ENCODE measurements at places on chromosomes 5 and 9. TPM values are rescaled to one million over a fixed set of nuclear protein-coding genes. Genes with fewer than 3 reads are reported as not detected.

The KDM3B gene
- total RNA-seq: 51.9 TPM

The MFAP3 gene
- total RNA-seq: 23.5 TPM

GRCh38 chr9:87475463-87475862 is 22.2 kb upstream of the DAPK1 start:
- no peak for DNase-seq
- H3K27me3 ChIP-seq: no peaks in the 10 kb centered on the region
- H3K4me3 ChIP-seq: no peak overlapping the region
- H3K27ac ChIP-seq: no peak overlapping the region
- H3K36me3 ChIP-seq: no peaks in the 10 kb centered on the region
- no peaks in the 10 kb centered on the region for H3K4me1 ChIP-seq

GRCh38 chr9:89993678-89994630 is 389.1 kb downstream of the GADD45G start:
- DNase-seq: no peak
- no peak overlapping the region for H3K27ac ChIP-seq
- no peak overlapping the region for H3K4me3 ChIP-seq
- no peaks in the 10 kb centered on the region for H3K36me3 ChIP-seq
- H3K4me1 ChIP-seq: peaks cover 4% of the 10 kb centered on the region

DNA sequence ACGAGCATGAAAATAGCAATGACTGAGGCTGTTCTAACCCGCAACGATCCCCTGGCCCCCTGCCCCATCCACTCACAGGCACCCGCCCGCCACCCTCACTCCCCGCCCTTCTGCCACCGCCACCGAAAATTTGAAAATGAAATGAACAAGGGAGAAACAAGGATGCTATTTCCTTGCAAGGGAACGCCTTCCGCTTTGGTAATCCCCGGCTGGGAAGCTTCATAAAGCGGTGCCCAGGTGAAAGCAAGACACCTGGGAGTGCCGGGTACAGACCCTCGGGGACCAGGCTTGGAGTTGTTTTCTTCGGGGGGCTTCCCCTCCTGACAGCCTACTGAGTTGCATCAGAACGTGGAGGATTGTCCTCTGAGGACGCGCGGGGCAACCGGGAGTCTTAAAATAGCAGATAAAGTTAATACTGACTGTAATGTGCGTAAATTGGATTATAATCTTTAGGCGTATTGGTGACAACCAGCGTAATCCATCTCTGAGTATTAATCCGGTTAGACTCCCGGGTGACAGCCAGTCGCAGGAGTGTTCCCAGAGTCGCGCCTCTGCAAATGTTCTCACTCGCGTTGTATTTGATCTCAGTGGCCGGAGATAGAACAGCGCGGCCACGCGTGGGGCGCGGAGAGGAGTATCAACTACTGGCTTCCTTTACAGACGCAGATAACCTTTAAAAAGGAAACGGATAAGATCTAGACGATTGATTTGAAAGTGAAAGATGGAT is 885 bp upstream of the MLLT3 start:
- DNase-seq: peak; percentile 75
- peak overlapping the region; percentile 91 for H3K4me3 ChIP-seq
- peaks cover 28% of the 10 kb centered on the region for H3K36me3 ChIP-seq
- H3K27me3 ChIP-seq: no peaks in the 10 kb centered on the region
- H3K4me1 ChIP-seq: peaks cover 37% of the 10 kb centered on the region

DNA sequence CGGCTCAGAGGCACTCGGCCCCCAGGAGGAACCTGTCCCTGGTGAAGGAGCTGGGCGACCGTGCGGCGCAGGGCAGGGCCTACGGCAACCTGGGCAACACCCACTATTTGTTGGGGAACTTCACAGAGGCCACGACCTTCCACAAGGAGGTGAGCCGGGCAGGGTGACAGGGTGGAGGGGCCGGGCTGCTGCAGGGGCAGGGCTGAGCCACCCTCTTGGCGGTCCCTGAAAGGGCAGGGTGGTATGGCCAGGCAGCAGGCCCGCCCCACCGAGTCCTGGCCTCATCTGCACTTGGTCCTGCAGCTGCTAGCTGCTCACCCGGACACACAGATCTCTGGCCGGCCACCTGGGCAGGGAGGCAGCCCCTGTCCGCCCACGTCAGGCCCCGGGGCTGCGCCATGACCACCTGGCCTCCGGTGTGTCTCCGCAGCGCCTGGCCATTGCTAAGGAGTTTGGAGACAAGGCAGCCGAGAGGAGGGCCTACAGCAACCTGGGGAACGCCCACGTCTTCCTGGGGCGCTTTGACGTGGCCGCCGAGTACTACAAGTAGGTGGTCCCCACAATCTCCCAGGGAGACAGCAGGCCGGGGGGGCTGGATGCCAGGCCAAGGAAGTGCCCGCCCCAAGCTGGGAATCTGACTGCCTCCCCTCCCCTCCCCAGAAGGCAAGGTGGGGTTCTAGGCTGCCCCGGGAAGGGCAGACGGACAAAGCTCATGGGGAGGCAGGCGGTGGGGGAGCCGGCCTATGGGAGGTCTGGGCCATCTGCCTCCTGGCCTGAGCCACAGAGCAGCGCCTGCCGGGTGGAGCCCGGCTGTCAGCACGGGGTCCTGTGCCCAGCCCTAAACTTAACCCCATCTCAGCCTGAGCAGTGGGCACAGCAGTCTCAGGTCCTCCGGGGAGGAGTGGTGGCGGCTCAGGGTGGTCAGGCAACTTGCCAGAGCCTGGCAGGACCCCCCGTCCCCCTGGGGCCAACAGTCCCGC is 10.4 kb downstream of the GPSM1 start:
- H3K4me3 ChIP-seq: no peak overlapping the region
- H3K4me1 ChIP-seq: no peaks in the 10 kb centered on the region
- no peaks in the 10 kb centered on the region for H3K27me3 ChIP-seq

- H3K4me3 ChIP-seq: no peak overlapping the region
- no peak for DNase-seq
- no peak overlapping the region for H3K27ac ChIP-seq
- no peaks in the 10 kb centered on the region for H3K4me1 ChIP-seq
Measured at GRCh38 chr5:1187950-1188334, 13.5 kb upstream of the SLC6A19 start.

DNA sequence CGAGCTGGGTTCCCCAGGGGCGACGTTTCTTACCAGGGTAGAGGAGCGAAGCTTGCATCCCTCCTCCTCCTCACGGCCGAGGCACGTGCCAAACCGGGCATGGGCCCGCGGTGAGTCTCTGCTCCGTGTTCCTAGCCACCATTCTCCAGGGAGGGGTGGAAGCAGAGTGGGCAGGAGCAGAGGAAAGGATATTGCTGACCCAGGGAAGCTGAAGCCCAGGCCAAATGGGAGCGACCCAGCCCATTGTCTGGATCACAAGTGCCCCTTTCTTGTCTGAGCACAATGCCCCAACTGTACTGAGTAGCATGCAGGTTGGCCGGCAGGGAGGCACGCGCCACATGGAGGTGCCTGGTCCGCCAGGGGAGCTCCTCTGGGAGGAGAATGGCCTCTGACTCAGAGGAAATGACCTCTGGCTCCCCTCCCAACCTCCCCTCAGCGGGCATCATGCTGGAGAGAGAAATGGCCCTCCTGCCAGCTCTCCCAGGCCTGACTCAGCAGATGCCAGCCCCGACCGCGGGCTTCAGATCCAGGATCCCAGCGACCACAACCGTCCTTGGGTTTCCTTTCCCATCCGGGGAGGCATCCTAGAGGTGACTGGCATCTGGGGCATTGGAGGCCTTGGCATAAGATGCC is 1.1 kb downstream of the PRR7 start:
- H3K27ac ChIP-seq: no peak overlapping the region
- H3K27me3 ChIP-seq: peaks cover 16% of the 10 kb centered on the region
- H3K36me3 ChIP-seq: peaks cover 4% of the 10 kb centered on the region
- H3K4me3 ChIP-seq: peak overlapping the region; percentile 61
- peaks cover 49% of the 10 kb centered on the region for H3K4me1 ChIP-seq

GRCh38 chr5:82167372-82167935 is 110.7 kb downstream of the RPS23 start:
- H3K4me1 ChIP-seq: no peaks in the 10 kb centered on the region
- no peaks in the 10 kb centered on the region for H3K27me3 ChIP-seq
- H3K36me3 ChIP-seq: no peaks in the 10 kb centered on the region
- no peak for DNase-seq
- no peak overlapping the region for H3K4me3 ChIP-seq
- H3K27ac ChIP-seq: no peak overlapping the region

GRCh38 chr5:93342563-93343061 is 238.4 kb downstream of the NR2F1-AS1 start:
- H3K27me3 ChIP-seq: no peaks in the 10 kb centered on the region
- no peak overlapping the region for H3K4me3 ChIP-seq
- H3K4me1 ChIP-seq: no peaks in the 10 kb centered on the region
- no peaks in the 10 kb centered on the region for H3K36me3 ChIP-seq

DNA sequence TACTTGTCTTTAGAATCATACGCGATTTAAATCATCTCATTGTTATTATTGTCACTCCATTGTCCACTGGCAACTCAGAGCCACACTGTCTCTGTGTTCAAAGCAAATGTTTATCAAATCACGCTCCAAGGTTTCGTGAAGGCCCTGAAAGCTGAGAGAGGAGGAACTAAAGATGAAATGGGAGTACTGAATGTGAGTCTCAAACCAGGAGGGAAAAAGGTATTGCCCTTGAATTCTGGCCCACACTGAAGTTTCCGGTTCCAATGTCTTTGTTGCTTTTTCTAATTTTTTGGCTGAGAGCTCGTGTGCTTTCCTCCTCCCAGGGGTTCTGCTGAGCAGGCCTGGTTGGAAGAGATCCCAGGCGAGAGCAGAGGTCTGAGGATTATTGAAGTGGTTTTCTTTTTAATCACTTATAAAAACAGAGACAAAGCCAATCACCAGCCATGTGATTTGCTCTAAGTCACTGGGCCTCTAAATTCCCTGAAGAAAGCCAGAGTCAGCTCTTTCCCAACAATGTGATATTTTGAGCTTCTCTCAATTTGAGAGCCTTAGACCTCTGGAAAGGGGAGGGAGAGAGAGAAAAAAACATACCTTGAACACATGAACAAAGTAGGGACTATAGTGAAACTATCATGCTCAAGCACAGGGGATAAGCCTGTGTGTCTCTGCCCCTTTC is 420.8 kb upstream of the GRAMD2B start:
- H3K4me3 ChIP-seq: no peak overlapping the region
- no peak overlapping the region for H3K27ac ChIP-seq
- DNase-seq: no peak
- no peaks in the 10 kb centered on the region for H3K27me3 ChIP-seq
- H3K4me1 ChIP-seq: no peaks in the 10 kb centered on the region

DNA sequence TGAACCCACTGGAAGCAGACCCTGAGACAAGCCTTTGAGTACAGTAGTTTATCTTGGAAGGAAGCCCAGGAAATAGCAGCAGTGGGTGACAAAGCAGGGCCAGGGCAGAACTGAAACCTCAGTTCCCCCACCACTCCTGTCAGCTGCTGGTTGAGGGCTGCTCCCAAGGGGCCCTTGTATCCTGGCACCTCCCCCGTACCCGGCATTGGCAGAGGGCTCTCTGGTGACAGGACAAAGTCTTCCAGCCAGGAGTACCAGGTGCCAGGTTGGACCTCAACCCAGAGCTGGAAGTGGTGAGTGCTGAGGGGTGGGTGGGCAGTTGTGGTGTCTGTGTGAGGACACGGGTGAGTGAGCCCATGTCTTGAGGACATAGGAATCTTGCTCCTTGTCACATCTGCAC is 123.3 kb downstream of the PHF2 start:
- H3K27me3 ChIP-seq: peaks cover 4% of the 10 kb centered on the region
- H3K36me3 ChIP-seq: no peaks in the 10 kb centered on the region
- H3K4me3 ChIP-seq: no peak overlapping the region
- H3K4me1 ChIP-seq: no peaks in the 10 kb centered on the region

- H3K27ac ChIP-seq: no peak overlapping the region
- no peak overlapping the region for H3K4me3 ChIP-seq
- peaks cover 26% of the 10 kb centered on the region for H3K27me3 ChIP-seq
Measured at GRCh38 chr9:4228606-4229005, 71.3 kb downstream of the GLIS3 start.

DNA sequence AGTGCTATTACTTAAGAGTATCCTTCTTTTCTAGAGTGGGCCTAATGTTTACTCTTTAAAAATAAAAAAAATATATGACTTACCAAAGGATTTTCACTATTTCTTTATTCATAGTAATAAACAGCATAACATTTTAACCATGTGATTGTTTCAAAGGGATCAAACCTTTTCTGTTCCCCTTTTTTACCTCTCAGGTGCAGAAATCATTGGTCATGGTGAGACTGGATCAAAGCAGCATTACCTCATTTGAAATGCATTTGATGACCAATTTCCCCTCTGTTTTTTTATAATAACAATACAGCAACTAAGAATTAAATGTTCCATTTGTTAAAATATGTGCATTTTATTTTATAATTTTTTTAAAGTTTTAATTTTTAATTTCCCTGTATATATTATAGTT is 598.0 kb upstream of the RGMB start:
- H3K36me3 ChIP-seq: no peaks in the 10 kb centered on the region
- H3K27me3 ChIP-seq: no peaks in the 10 kb centered on the region

The PSAT1 gene
- total RNA-seq: 125 TPM

DNA sequence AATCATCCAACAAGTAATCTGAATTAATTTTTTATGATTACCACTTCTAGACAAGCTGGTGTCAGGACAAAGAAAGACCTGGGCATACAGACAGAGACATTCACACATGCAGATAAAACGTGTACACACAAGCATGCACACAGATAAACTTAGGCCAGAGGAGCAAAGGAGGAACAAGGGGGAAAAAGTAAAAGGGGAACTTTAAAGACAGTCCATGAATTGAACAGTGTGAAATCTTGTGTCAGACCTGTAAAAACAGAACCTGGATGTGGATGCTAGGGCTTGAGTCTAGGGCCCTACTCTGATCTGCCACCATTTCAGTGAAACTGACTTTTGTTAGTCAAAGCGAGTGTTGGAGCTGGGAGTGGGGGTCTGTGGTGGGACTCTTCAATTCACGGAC is 11.2 kb upstream of the ZSWIM6 start:
- no peaks in the 10 kb centered on the region for H3K36me3 ChIP-seq
- H3K27ac ChIP-seq: no peak overlapping the region
- H3K4me3 ChIP-seq: no peak overlapping the region
- DNase-seq: no peak

GRCh38 chr5:134124289-134125038 is 10.0 kb downstream of the TCF7 start:
- peaks cover 73% of the 10 kb centered on the region for H3K4me1 ChIP-seq
- H3K27me3 ChIP-seq: peaks cover 47% of the 10 kb centered on the region
- DNase-seq: no peak

DNA sequence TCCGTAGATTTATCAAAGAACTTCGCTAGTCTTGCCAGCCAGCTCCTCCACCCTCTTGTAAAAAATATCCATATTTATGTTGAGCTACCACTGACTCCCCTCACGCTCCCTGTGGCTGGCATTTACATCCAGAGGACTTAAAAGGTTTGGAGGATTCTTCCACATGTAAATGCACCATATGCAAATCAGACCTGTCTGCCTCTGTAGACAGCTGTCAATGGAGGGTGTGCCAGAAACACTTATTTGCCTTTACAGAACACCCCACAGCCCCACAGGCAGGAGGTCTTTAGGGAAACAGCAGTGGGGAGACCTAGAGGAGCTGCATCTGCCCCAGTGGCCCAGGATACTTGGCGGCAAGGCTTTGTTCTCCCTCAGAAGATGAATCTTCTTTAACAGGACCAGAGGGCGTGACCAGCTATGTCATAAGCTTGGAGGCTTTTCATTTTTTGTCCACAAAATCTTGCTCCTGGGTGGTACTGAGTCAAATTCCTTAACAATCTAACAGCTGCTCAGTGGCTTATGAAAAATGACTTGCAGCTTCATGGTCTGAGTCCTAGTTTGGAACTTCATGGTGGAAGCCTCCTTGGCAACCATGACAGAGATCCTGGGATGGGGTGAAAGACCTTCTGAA is 535.8 kb downstream of the EBF1 start:
- H3K4me1 ChIP-seq: peaks cover 2% of the 10 kb centered on the region
- H3K36me3 ChIP-seq: no peaks in the 10 kb centered on the region
- no peaks in the 10 kb centered on the region for H3K27me3 ChIP-seq

The OTP gene
- not detected for total RNA-seq

Data from activated CD4-positive, alpha-beta memory T cell treated with anti-CD3 and anti-CD28 coated beads, Interleukin-2, amount 10 ng/mL, durations not matched to agents 7 days and 5 days (primary cell).